ENCODE measurements at places on chromosomes 7 and 10.

DNA sequence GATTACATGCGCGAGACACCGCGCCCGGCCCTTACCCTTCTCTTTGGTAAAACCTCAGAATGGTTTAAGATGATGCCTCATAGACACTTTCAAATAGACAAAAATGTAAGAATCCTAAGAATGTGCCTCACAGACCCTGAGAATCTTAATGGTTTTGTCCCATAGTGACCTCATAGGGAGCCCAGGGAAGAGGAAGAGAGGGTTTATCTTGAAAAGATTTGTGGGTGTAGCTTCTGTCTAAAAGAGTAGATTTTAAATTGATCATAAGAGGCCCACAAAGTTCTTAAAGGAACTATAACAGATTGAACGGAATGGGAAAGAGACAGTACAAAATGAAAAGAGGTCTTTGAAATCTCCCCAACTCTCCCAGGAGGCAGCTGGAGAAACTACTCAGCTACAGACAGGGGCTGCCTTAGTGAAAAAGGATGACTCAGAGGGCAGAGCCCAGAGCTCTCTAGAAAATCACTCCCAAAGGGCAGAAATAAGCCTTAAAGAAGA is 220.6 kb downstream of the ADRA2A start:
- no peak for DNase-seq

- no peak for DNase-seq
Observed at GRCh38 chr7:47702080-47702479, 120.2 kb upstream of the TNS3 start.

DNA sequence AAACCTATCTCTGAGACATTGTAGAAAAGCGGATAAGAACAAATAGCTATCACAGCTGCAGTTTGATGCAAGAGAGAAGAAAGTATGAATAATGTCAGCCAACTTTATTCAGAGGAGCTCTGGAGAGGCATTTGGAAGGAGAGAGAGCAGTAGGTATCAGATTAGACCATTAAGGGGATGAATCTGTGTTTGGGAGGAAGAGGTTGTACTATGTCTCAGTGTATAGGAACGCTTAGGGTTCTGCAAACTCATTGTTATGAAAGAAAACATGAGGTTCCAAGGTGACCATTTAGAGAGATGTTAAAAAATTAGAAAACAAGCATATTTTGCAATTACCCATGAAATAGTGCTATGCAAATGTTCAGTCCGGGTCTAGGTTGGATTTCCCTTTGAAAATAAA is 207.5 kb upstream of the GNAI1 start:
- DNase-seq: no peak

DNA sequence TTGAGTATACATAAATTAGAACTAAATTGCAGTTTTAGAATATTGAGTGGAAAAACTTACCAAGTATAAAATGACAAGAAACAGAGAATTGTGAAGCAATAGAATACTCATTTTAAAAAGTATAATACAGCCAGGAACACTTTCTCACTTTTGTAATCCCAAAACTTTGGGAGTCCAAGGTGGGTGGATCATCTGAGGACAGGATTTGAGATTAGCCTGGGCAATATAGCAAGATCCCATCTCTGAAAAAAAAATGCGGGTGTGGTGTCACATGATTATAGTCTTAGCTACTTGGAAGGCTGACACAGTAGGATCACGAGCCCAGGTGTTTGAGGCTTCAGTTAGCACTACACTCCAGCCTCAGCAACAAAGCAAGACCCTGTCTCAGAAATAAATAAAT is 440.9 kb upstream of the POT1 start:
- no peak for DNase-seq

GRCh38 chr10:16816830-16817124 is 447 bp downstream of the RSU1 start:
- peak; percentile 35 for DNase-seq

DNA sequence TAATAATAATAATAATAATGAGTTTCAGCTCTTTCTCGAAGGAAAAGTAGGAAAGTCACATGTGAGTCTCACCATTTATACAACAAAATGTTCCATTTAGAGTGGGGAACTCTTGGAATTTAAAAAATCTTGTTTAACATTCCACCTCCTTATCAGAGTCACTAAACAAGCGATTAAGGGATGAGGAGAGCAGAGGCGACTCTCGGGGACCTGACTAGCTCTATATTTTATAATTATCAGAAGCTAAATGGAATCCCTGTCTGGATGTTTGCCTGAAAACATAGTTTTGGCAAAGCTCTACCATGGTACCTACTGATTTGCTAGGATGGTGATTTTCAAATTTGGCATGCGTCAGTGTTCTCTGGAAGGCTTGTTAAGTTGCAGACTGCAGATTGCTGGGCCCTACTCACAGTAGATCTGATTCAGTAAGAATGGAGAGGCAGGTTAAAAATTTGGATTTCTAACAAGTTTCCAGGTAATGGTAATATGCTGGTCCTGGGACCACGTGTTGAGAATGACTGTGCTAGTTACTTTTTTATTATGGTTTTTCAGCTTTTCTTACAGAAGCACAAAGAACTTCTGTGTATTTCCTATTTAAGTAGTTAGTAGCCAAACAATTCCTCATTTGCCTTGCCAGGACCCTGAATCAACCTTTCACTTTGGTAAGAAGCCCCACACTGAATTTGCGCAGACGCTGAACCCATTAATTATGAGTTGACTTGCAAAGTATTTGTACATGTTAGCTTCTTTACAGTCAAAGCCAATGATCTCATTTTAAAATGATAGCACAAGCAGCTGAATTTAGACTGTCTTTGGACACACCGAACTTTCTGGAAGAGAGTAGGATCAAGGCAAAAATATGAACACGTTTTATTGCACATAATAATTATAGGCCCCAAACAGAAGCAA is 39.5 kb downstream of the CPED1 start:
- no peak for DNase-seq

GRCh38 chr10:124629415-124629814 is 114.8 kb downstream of the FAM53B start:
- peak; percentile 66 for DNase-seq

GRCh38 chr7:35523292-35523691 is 171.6 kb downstream of the HERPUD2 start:
- DNase-seq: no peak

- no peak for DNase-seq
Observed at GRCh38 chr10:114471906-114472876, 67.9 kb upstream of the AFAP1L2 start.

GRCh38 chr7:68321776-68322496 is 1276.3 kb upstream of the AUTS2 start:
- DNase-seq: no peak

GRCh38 chr10:124522131-124522932 is 60.7 kb downstream of the LHPP start:
- DNase-seq: no peak

- no peak for DNase-seq
Observed at GRCh38 chr7:143392875-143393266, 11.7 kb downstream of the ZYX start.

GRCh38 chr10:102644066-102644645 is at the start of gene TRIM8:
Gene TRIM8 (plus strand): TSS chr10:102644479. CDS start chr10:102644618, 139 bp downstream.
- no peak for DNase-seq

DNA sequence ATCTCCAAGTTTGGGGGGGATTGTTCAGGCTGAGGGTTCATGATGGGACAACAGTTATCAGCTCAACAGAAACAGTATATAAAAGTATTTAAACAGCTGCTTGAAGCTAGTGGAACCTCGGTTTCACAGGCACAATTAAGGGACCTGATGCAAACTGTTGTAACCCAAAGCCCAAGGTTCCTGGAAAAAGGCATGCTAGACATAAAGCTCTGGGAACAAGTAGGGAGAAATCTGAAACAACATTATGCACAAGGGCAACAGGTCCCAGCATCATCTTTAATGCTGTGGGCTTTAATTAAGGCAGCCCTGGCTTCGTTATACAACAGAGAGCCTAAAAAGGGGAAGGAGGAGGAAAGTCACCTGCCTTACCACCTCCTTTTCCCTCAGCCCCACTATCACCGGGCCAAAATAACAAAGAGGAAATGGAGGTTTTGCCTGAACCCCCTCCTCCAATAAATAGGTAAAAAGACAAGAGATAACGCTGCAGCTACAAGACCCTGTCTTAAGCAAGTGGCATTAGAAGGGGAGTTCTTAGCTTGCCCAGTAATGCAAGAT is 83.2 kb upstream of the GPR22 start:
- DNase-seq: no peak

- peak; percentile 5 for DNase-seq
Observed at GRCh38 chr10:65765006-65765541, 1160.8 kb upstream of the LRRTM3 start.

DNA sequence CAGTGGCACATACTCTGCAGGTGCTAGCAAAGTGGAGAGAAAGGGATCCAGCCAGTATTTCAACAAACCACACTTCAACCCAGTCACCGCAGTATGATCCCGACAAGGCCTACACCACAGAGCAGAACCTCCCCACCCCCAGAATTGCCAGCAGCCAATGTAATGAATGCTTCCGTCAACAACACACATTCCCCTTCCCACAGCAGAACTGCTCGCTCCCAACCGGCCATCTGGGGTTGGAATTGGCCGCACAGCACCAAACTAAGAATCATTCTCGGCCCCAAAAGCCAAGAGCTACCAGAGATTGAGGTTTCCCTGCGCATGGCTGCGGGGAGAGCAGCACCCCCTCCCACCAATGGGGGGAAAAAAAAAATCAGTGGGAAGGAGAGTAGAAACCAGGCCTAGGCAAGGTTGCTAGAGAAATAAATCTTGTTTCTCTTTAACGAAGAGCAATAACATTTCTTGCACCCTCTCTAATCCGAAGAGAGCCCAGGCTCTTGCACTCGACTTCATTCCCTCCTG is 1.1 kb downstream of the WASL start:
- peak; percentile 19 for DNase-seq

Measured in hippocampal formation (tissue), 2 donors.